ENCODE measurements at places on chromosomes 13 and 19.

- peak; percentile 98 for DNase-seq
Observed at GRCh38 chr13:40503966-40504591, 162.4 kb downstream of the FOXO1 start.

- peak; percentile 19 for DNase-seq
Observed at GRCh38 chr13:83881917-83882605, at the start of gene SLITRK1. Gene SLITRK1 (minus strand): TSS chr13:83882474. CDS start chr13:83881507, 967 bp downstream.

DNA sequence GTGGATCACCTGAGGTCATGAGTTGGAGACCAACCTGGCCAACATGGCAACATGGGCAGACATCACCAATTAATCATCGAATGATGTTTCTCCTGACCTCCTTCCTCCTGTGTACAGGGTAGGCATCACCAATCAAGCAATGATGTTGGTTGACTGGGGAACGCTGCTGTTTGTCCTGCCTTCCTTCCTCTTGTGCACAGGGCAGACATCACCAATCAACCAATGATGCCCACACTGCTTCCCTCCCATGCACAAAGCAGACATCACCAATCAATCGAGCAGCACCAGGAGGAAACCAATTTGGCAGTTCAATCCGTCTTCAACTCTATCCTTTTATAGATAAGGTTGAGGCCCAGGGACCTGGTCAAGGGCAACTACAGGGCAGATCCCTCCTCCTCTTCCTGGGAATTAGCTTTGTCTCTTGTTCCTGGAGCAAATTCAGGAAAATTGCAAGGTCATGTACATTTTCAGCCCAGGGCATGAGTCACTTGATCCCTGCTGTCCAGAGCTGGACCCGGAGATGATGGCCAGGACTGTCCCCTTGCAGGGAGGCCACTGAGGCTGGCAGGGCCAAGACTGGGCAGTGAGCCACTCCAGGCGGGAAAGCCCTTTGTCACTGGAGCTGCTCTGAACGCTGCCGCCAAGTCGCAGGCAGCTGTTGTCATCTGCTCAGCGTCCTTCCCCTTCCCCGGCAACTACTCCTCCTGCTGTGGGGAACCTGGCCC is 5.3 kb upstream of the CSNK1G2 start:
- peak; percentile 14 for DNase-seq

DNA sequence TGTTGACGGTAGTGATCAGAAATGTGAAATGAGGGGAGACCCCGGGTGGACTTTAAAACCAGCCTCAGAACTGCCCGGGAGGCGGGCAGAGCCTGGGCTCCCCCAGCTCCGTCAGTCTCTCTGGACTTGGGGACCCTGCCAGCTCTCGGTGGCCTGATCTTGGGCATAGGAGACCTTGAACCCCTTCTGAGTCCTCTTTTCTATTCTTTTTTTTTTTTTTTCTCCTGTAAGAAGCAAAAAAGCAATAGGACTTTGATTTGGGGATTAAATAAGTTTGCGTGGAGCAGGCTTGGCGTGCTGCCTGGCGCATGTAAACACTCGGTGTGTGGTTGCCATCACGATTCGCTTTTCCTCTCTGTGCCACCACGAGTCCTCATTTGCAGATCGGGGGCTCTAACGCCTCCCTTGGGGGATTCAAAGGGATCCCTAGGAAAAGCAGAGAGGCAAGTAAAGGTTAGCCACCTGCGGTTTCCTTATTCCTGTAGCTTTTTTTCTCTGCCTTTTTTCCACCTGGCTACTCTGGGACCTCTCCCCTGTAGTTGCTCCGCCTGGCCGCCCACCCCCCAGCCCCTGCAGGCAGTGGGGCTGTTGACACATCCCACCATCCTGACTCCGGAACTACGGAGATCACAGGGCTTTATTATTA is 1.3 kb downstream of the SAFB start:
- no peak for DNase-seq

DNA sequence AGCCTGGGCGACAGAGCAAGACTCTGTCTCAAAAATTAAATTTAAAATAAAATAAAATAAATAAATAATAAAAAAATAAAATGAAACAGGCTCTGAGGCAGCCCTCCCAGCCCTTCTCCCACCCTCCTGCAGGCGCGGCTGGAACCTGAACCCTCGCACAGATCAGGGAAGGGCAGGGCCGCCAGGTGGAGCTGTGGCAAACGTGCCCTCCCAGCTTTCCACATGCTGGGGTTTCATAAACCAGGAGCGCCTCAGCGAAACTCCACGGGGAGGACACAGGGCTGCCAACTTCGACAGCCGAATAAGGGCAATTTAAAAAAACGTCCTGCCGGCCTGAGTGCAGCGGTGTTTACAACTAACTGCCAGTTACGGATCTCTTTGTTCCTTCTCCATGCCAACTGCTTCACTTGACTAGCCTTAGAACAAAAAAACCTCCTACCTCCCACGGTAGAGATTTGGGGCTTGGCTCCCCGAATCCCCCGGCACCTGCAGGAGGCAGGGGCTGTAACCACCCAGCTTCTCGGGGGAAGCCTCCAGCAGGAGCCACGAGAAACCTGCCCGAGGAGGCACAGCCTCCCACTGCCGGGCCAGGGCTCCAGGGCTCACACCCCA is 15.9 kb downstream of the ZNF787 start:
- peak; percentile 41 for DNase-seq

DNA sequence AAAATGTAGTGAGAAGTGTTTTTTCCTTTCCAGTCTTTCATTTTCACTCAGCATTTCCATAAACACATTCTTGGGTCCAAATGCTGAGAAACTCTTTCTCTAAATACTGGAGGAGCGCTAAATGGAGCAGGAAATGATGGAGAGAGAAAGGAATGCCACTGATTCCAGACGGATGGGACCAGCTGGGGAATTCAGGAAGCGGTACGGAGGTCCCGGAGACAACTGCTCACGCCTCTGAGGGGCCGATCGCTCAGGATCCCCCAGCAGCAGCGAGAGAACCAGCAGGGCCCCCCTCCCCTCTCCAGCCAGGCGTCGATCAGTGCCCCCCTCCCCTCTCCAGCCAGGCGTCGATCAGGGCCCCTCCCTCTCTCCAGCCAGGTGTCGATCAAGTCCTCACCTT is 13.2 kb downstream of the RASA3 start:
- peak; percentile 91 for DNase-seq

- DNase-seq, result no peak
Observed at GRCh38 chr13:51523082-51523518, 61.2 kb upstream of the WDFY2 start.

GRCh38 chr13:52405767-52406494 is at the start of gene THSD1:
Gene THSD1 (minus strand): TSS chr13:52406172. CDS start chr13:52402600, 3,572 bp downstream.
- peak; percentile 64 for DNase-seq

- no peak for DNase-seq
Observed at GRCh38 chr13:66665991-66666390, 564.1 kb downstream of the PCDH9 start.

DNA sequence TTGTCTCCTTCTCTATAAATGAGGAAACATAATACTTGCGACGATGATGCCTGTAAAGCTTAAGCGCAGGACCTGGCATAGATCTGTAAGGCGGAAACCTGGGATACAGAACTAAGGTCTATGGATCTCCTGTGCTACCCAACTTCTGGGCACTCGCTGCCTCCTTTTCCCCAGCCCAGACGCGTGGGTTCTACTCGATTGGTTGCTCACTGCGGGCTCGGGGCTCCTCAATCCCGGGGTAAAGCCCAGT is 615 bp upstream of the PSMC4 start:
- no peak for DNase-seq

DNA sequence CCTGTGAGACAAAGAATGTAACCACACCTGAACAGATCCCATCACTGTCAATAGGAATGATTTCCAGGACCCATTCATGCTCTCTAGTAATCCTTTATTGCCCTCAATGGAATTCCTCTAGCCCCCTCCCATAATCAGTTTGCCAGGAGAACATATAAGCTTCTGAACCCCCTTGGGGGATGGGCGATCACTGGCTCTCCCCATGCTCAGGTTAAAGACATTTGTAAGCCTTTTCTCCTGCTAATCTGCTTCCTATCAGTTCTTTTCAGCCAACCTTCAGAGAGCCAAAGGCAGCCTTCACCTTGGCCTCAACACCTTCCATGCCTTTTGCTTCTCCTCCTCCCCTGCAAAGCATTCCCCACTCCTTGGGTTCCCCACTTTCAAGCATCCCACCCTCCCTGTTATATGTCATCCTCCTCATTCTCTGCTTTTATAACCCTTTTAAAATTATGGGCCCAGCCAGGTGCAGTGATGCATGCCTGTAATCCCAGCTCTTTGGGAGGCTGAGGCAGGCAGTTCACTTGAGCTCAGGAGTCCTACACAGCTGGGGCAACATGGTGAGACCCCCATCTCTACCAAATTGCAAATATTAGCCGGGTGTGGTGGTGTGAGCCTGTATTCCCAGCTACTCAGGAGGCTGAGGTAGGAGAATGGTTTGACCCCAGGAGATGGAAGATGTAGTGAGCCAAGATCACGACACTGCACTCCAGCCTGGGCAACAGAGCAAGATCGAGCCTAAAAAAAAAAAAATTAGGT is 12.4 kb downstream of the DPRX start:
- no peak for DNase-seq

- no peak for DNase-seq
Observed at GRCh38 chr13:42968906-42969305, 23.1 kb downstream of the EPSTI1 start.

GRCh38 chr19:56145698-56146097 is 4.6 kb downstream of the ZNF444 start:
- no peak for DNase-seq

GRCh38 chr19:42397263-42398166 is 7.4 kb upstream of the CNFN start:
- no peak for DNase-seq

DNA sequence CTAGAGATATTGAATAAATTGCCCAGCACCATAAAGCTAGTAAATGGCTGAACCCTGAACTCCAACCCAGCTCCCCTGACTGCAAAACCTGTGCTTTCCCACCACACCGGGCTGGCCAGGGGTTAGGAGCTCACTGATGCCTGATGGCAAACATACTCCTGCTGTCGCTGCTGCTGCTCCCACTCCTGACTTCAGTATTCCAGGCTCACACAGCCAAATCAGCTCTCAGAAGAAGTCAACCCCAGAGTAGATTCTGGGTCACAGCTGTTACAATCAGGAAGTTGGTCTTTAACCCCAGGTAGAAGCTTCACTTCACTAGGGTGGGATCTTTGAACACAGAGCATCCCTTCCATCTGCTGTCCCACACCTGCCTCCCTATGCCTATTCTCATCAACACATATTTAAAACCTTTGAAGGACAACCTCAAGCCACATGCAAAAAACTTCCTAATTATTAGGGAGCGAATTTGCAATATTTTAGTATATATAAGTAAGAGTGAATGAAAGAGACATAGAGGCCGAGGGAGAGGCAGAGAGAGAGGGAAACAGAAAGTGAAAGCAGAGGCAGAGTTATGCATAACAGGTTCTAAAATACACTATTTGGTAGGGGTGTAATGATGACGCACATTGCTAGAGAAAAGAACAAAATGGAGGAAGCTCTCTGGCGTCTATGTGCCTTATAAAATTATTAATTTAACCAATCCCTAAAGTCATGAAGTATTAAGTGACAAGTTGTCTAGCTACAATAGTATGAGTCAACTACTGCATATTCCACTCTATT is 99.4 kb upstream of the SERP2 start:
- no peak for DNase-seq

- peak; percentile 41 for DNase-seq
Observed at GRCh38 chr13:75489502-75490263, 7.7 kb upstream of the TBC1D4 start.

GRCh38 chr13:36774931-36775330 is 44.1 kb upstream of the RFXAP start:
- no peak for DNase-seq

Measured in NCI-H226 (cell line).